ENCODE measurements at places on chromosomes 11 and 22.

- DNase-seq = no peak
These were observed 50.1 kb upstream of the DKK3 start for GRCh38 chr11:12058425-12059115.

- DNase-seq = no peak
These were observed 385 bp upstream of the SCO2 start for GRCh38 chr22:50525858-50526107.

DNA sequence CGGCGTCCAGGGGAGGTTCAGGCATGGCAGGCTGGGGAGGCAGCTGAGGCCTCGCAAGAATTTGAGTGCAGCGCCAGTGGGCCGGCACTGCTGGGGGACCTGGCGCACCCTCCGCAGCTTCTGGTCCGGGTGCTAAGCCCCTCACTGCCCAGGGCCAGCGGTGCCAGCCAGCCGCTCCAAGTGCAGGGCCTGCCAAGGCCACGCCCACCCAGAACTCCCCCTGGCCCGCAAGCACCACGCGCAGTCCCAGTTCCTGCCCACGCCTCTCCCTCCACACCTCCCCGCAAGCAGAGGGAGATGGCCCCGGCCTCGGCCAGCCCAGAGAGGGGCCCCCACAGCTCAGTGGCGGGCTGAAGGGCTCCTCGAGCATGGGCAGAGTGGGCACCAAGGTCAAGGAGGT lies 2017.3 kb downstream of the LRRC4C start:
- DNase-seq = no peak

DNA sequence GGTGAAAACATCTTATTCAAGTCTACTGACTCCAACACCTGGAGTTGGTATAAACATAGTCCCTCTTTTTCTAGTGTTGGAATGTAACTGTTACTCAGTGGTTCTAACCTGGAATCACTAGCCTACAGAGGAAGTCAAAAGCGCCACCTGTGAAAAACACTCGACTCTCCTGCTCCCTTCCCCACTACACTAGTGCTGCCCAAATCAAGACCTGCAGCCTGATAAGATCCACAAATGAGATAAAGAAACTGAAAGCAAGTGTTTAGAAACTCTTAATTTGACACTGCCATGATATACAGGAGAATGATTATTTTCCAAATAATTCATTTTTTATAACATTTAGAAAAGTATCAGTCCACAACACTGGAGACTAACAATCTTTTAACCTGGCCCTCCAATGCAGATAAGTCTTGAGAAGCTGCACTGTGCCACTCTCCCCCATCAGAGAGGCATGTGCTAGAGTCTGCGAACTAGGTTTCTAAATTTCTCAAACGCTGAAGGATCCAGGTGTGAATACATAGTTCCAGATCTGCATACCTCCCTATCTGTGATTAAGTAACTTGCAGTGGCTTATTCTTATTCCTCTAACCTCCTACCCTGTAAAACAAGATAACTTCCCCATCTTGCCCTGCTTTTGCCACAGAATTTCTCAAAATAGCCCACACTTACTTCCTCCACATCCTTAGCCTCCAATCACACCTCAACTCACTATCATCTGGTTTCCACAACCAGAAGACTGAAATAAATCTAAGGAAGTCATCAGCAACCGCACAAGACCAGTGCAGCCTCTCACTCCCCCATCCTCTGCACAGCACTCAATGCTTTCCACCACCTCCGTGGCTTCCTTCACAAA lies 88.1 kb downstream of the RRAS2 start:
- DNase-seq = no peak

GRCh38 chr11:2198621-2199365 lies 27.2 kb upstream of the TH start:
- DNase-seq = no peak

DNA sequence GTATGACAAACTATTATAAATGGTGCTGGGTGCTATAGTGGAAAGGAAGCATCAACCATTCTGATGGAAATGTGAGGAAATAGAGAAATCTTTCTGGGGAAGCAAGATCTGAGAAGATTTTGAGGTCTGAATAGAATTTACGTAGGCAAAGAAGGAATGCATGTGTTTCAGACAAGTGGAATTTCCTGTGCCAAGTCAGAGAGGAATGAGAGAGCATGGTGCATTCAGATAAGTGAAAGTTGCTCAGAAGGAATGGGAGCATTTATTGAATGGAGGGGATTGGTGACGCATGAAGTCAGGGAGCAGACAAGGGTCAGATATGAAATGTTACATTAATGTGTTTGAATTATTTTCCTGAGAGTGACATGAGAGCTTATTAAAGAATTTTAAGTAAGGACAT lies 725.5 kb downstream of the METTL15 start:
- DNase-seq = no peak

DNA sequence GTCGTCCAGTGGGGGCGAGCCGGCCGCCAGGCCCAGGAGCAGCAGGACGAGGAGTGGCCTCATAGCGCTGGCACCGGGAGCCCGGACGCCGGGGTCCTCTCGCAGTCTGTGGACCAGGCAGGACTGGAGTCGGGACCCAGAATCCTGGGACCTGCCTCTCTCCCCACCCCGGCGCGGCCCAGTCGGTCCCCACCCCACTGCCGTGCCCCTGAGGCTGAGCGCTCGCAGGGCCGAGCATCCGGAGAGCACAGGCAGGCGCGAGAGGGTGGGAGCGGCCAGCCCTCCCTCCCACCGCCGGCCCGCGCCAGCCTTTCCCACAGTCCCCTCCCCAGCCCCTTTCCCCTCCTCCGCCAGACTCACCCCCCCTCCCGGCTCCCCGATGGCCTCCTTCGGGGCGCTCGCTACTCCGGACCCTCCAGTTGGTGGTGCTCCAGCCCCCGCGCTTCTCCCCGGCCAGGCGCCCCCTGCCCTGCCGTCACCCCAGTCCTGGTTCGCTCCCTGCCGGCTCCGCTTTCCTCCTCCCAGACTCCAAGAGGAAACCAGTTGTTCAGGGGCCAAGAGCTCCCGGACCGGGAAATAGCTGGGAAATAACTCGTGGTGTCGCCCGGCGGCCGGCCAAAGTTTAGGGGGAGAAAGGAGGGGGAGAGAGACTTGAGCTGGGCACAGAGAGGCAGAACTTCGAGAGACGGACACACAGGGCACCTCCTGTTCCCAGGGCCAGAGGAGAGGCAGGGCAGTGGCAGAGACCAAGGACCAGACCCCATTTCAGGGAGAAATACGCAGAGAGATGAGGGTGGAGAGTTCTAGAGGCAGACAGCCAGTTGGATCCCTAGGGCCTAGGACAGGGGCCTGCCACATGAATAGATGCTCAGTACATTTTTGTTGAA lies at the start of gene C1QTNF5:
TSS of gene C1QTNF5 (minus strand) at position 549 of the 887 bp plus-strand sequence. CDS start at position 63, 486 bp downstream.
- no peak for DNase-seq

DNA sequence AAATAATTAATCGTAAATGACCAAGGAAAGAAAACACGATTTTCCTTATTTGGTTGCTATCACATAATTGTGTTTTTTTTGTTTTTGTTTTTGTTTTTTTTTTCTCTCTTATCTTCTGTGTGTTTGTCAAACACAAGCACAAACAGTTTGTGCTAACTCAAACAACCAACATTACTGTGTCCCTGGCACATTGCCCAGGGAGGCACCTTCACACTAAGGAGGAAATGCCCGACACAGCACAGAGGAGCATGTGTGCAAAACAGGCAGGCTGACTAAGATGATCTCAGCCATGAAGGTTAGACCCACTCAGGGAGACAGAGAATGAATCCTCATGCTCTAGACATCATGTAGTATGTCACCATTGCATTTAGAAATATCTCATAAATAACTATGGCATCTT lies 130.1 kb downstream of the SOX6 start:
- DNase-seq = no peak

DNA sequence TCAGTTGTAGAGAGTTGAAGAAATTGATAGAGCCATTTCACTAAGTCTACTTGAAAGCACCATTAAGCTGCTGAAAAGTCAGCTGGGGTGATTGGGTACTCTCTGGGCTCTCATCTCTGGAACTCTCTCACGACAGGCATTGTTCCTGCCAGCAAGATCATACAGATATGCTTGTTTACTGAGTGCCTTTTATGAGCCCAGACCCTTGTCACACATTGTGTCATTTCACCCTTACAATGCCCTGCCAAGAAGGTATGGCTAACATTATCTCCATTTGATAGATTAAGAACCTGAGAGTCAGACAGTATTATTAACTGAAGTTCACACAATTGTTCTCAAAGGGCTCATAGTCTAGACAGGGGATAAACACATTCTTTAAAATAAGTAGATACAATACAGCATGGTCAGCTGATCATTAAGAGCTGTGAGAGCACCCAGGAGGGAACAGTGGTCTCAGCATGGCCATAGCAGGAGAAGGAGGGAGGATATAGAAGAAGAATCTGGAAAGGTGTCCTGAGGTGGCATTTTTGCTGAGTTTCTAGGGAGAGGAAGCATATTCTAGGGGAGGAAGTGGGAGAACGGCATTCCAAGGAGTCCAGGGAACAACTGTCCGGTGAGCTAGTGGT lies 580.5 kb downstream of the INSC start:
- no peak for DNase-seq
